ENCODE measurements at places on chromosomes 7 and 10.

DNA sequence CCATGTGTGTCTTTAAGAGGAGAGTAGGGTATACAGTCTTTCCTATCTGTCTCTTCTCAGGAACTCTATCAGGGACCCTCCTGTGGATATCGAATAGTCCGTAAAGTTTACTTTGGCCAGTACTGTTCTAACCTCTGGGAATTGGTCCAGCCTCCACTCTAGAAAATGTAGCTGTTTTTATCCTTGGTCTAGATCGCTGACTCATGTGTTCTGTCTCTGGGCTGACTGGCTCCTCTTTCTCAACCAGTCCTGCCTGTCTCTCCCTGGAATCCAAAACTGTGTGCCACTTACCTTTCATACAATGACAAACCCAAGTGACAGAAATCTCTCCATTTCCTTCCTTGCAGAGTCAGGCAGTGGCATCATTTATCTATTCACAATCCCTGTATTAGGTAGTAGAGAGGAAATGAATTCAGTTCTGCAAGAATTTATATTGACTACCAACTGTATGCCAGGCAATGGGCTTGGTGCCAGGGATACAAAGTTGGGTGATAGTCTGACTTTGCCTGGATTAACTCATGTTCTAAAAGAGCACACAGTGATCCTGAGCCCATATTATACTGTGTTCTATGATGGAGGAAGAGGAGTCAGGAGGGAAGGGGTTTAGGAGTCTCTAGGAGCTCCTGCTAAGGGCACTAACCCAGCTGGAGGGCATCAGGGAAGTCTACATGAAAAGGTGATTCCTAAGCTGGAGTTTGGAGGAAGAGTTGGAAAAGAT, 232.7 kb downstream of the LRMDA start:
- no peak for ATAC-seq

- peak; percentile 12 for ATAC-seq
Measured at GRCh38 chr7:85191383-85191782, 4.5 kb upstream of the SEMA3D start.

- ATAC-seq = no peak
Measured at GRCh38 chr7:91922857-91923256, 17.8 kb upstream of the AKAP9 start.

DNA sequence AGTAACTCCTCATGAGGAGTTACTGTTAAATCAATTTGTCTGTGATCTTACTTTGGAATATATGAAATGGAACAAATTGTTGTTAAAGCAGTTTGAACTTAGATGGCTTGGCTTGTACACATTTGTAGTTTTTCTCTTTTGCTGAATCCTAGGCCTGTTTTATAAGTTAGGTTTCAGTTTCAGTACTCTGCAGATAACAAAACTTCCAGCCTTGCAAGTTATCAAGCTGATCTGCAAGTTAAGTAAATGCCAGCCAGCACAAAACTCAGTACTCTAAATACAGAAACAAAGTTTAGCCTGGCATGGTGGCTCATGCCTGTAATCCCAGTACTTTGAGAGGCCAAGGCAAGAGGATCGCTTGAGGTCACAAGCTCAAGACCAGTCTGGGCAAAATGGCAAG, 25.0 kb upstream of the PAXIP1 start:
- no peak for ATAC-seq

DNA sequence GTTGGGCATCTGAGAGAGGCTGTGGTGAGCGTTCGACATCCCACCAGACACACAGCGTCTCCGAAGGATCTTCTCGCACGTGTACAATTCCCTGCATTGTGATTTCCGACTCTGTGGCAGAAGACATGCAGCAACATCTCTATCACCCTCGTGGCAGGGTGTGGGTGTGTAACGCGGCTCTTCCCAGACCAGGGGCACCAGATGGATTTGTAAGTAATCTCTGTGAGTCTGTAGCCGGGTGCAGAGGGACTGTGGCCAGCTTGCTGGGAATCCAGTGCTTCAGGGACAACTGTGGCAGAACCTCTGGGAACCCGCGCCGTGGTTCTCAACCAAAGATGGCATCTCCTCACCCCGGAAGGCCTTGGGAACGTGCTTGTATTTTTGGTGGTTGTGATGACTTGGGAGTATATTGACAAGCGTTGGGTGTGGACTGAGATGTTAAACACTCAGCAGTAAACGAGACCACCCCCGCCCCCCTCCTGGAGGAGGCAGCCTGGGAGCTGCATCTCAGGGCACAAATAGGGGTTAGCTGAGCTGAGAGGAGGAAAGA, 21.2 kb downstream of the FOXL3 start:
- ATAC-seq = no peak

DNA sequence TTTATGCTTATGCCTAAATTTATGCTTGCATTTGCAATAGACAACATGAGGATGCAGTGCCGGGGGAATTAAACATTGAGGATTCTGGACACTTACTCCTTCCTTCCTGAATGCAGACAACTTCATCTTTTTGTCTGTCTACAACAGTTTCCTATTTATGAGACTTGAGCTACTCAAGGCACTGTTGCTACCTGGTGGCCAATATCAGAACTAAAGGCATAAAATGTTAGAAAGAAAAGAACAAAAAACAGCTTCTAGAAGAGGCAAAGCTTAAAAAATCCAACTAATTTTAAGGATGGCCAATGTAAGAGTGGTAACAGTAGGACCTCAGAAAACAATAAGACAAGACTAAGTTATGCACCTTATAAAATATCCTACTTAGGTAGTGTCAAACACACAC, 144.5 kb upstream of the PTN start:
- no peak for ATAC-seq

- ATAC-seq = no peak
Measured at GRCh38 chr7:149760538-149760937, 12.8 kb downstream of the ZNF467 start.

DNA sequence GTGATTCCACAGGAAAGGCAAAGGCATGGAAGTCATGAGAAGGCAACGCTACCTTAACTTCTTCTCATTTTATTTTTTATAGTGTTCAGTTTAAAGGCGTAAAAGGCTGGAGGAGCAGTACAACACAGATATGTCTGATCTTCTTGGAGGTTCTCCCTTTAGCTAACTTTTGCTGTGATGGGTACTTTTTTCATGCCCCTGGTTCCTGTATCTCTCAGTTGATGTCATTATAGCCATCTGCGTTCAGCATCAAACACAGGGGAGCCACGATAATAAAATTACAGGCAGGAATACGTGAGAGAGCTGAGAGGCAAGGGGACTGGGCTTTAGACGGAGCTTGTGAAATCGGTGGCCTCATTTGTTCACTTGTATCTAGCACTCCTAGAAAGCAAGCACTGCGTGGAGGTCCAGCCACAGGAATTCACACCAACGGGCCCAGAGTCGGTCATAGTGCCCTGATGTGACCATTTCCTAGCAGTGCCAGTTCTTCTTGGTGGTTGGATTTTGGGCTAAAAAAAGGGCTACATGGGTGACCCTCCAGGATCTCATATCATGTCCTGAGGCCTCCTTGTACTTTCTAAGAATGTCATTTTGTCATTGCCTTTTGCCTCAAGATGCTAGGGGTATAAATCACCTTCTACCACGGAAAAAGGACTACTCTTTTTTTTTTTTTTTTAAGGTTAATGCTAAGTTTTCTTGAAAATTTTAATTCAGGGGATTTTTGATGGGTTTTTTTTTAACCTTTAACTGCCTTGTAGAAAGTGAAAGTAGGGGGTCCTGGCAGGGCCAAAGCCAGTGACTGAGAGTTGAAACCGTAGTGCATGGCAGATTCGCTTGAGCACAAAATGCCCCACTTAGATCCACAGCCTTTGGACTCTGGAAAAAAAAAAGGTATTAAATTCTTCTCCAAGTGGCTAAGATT, 191.5 kb downstream of the CELF2 start:
- no peak for ATAC-seq

DNA sequence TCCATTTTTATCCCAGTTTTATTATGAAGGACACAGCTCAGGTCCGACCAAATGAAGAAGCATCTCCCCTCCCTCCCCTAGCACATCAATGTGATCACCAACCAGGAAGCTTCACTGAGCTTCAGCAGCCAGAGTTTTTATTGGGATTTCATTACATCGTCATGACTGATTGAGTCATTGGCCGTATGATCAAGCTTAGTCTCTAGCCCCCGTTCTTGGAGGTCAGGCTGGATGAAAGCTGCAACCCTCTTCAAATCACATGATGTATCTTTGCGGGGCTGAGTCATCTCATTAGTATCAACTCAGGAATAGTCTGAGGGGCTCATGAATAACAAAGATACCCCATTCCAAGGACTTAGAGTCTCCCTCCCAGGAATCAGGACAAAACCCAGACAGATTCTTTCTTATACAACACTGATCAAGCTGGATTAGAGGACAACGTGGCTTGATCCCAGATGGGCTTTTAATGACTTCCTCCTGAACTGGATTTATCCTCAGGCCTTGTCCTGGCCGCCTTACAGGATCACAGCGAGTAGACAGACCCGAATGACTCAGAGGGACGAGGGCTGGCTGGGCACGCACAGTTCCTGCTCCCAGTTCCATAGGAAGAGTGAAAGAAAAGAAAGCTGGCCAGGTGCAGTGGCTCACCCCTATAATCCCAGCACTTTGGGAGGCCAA, 14.5 kb downstream of the LIMK1 start:
- peak; percentile 64 for ATAC-seq

GRCh38 chr7:93185303-93186027, 37.3 kb upstream of the SAMD9L start:
- no peak for ATAC-seq

DNA sequence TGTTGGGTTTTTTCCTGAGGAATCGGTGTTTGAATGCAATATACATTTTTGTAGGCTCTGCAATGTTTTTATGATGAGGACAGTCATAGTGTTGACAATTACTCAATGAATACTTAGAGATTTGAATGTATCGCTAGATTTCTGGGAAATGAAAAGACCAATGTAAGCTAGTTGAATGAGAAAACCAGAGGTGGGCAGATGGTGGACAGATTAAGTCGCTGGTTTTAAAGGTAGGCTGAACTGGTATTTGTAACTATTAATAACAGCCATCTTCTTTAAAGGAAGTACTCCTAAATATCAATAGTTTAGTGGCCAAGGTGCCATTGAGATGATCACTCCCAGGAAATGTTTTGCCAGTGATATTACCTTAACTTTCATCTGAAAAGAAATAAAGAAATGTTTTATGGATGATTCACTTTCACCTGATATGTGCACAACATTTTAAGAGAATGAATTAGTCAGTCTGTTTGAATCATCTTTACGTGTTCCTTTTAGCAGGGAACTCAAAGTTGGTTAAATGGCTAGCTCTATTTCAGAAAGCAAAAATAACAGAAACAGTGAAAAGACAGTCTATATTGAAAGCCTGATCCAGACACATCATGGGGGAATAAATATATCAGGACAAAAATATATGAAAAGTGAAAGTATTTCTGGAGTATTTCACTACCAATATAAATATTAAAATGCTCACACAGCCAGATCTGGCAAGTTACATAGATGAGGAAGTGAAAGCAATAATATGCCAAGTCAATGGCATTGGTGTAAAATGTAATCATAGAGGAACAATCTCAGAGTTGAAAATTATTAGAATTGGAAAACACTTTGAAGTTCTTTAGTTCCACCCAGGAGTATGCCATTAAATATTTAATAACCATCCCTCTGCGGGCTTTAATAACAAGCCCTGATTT, 20.7 kb downstream of the MET start:
- ATAC-seq = peak; percentile 11

DNA sequence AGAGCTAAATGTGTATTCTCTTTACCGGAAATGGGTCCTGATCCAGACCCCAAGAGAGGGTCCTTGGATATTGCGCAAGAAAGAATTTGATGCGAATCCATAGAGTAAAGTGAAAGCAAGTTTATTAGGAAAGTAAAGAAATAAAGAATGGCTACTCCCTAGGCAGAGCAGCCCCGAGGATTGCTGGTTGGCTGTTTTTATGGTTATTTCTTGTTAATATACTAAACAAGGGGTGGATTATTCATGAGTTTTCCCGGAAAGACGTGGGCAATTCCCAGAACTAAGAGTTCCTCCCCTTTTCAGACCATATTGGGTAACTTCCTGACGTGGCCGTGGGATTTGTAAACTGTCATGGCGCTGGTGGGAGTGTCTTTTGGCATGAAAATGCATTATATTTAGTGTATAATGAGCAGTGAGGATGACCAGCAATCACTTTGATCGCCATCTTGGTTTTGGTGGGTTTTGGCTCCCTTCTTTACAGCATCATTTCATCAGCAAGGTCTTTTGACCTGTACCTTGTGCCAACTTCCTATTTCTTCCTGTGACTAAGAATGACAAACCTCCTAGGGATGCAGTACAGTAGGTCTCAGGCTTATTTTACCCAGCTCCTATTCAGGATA, 60.4 kb downstream of the ARL4A start:
- ATAC-seq = no peak
